ENCODE measurements at places on chromosomes 2 and 18.

DNA sequence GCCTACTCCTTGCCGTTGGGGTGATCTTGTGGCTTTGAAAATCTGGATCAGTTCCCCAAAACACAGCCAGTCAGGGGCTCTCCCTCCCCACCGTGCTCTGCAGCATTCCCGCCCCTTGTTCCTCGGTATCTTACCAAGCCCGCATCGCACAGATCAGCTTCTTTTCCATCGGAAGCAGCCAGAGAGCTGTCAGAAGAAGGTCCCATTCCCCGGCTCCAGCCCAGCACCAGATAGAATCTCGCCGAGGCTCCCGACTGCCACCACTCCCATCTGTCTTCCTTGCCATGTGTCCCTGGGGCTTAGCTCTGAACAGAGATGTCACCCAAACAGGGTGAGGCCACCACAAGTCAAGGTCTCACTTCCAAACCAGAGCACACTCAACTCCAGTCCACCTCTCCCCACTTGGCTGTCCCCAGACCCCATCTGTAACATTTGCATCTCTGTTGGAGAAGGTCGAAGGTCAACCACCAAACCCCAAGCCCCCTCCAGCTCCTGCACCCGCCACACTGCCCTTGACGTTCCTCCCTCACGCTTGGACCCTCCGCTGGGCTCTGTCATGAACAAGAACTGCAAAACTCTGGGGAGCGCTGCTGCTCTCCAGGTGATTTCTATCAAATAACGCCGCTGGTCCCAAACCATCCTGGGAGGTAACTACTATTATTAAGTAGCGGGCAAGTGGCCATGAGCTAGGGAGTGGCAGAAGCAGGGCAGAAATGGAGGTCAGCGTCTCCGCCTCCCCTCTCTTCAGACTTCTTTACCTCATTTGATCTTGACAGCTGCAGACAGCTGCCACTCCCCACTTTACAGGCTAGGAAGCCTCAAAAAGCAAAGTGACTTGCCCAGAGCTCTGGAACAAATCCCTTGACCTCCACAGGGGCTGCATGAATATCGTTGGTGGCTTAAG is 70.0 kb upstream of the TAF1B start:
- no peak for DNase-seq

DNA sequence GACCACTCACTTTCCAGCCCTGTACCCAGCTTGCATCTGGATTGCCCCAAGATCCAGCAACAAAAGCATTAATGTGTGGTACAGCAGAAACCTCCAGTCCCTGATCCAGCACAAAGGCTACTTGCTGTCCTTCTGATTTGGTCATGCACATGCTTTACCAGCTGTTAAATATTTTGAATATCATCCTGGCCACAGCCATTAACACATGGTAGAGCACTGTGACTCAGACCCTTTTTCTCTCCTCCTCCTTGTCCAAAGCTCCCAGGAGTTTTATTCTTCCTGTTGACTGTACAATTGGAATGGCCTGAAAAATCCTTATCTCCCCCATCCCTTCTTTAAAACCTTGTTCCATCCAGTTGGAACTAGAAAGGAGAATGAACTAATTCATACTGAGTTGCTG is 419.7 kb upstream of the TNP1 start:
- peak; percentile 95 for DNase-seq

- DNase-seq = no peak
Observed at GRCh38 chr2:215845839-215846586, 167.3 kb downstream of the MREG start.

DNA sequence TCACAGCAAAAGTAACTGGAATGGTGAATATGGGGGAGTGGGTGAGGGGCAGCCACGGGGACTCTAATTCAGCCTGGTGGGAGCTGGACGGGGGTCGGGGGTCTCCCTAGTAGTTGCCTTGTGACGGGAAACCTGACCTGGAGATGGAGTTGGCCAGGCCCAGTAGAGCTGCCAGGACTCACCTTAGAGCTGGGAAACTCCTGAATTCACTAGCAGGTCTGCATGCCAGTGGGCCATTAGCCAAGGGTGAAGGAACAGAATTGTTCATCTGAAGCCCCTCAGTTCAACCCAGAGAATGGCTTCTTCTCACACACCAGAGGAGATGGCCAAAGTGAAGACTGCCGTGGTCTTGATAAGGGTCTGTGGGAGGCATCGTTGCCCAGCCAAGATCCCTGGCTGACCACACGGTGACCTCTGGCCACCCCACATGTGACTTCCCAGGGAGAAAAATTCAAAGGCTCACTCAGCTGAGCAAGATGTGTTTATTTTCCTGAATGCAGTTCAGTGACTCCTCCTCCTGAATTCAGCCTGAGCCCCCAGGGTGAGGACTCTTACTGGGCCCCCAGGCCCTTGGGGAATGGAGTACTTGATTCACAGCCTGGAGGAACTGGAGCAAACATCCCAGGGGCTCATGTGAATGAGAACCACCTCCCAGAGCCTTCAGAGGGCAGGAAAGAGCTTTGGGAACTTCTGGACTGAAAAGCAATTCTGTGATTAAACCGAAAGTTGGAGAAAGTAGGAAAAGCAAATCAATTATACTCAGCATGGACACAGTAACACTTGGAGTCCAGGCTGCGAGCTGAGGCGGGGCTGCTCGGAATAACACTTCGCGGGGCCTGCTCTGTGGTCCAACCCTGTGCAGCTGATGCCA is 25.2 kb downstream of the MOCOS start:
- peak; percentile 59 for DNase-seq

DNA sequence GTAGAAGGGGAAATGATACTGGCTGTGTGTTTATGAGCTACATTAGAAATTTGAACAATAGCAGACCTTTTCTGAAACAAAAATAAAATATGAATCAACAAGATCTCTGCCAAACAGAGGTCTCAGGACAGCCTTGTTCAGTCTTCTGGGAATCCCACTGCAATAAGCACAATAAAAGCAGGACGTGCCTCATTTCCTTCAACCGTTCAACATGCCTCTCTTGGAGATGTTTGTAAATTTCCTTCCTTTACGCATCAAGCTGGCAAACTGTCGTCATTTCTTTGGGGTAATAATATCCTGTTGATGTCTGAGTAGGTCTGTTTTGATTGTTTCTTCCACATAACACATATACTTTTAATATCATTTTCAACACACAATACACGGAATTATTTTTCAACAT is 77.2 kb downstream of the TCF4 start:
- peak; percentile 89 for DNase-seq

DNA sequence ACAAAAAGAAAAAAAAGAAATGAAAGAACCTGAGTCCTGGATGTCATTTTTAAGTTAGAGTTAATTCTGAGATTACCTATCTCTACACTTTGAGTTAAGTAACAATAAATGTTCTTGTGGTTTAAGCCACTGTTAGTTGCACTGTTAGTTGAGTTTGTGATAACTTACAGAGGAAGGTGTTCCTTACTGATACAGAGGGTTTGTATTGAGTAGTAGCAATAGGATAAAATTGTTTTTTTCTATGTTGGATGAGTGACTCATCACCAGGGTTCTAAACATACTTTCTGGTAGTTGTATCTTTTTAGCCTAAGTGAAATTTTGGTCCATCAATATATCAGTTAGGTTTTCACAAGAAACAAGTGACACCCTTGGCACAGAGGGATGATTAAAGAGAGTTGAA is 4.0 kb upstream of the LCLAT1 start:
- DNase-seq = no peak

DNA sequence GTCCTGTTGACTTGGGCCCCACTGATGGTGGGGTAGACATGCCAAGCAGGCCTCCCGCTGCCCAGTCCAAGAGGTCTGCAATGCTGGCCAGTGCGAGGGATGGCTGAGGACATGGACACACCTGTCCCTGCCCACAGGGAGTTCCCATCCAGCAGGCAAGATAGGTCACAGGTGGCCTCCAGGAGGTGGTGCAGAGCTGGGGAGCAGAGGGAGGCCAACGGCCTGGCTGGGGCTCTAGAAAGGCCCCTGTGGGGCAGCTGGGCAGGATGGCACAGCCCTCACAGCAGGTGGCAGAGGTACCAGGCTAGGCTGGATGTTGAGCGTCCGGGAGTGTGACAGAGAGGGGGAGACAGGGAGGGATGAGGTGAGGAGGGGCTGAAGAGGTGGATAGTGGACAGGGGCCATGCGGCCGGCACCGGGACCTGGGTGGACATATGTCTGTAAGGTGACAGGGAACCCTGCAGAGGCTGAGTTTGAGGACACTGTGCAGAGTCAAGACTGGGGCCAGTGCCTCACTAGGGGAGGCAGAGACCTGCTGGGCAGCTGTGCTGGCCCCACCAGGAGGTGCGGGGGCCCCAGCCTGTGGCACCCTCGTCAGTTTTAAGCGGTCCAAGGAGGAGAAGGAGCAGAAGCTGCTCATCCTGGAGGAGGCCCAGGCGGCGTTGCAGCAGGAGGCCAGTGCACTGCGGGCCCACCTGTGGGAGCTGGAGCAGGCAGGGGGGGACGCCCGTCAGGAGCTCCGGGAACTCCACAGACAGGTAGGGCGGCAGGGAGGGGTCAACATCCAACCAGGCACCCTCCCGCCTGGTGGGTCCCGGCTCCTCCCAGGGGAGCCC is 34.3 kb upstream of the SNED1 start:
- DNase-seq = no peak

GRCh38 chr2:216148983-216149382 is 39.8 kb downstream of the XRCC5 start:
- DNase-seq = no peak

- DNase-seq = peak; percentile 41
Observed at GRCh38 chr2:149989447-149990063, 402.0 kb upstream of the MMADHC start.

- peak; percentile 14 for DNase-seq
Observed at GRCh38 chr2:164697688-164698461, 76.6 kb upstream of the GRB14 start.

- DNase-seq = no peak
Observed at GRCh38 chr2:136319237-136319636, 201.3 kb upstream of the CXCR4 start.

DNA sequence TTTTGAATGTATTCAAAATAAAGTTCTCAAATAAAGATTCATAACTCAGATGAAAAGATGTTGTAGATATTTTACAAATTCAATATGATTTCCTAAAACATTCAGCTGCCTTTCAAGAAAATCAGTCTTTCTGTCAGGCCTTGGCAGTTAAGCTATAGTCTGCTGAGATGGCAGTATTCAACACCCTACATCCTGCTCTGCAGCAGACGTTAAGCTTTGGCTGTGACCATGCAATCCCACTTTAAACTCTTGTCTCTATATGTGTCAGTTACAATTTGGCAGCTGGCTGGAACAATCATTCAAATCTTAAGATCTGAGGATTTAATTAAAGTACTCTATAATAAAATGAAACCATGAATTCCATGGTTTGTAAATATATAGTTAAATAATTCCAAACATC is 567.3 kb upstream of the ZNF804A start:
- DNase-seq = no peak

GRCh38 chr2:2166881-2167280 is 164.2 kb downstream of the MYT1L start:
- no peak for DNase-seq

GRCh38 chr2:62938126-62938525 is 112.5 kb upstream of the OTX1 start:
- peak; percentile 51 for DNase-seq

DNA sequence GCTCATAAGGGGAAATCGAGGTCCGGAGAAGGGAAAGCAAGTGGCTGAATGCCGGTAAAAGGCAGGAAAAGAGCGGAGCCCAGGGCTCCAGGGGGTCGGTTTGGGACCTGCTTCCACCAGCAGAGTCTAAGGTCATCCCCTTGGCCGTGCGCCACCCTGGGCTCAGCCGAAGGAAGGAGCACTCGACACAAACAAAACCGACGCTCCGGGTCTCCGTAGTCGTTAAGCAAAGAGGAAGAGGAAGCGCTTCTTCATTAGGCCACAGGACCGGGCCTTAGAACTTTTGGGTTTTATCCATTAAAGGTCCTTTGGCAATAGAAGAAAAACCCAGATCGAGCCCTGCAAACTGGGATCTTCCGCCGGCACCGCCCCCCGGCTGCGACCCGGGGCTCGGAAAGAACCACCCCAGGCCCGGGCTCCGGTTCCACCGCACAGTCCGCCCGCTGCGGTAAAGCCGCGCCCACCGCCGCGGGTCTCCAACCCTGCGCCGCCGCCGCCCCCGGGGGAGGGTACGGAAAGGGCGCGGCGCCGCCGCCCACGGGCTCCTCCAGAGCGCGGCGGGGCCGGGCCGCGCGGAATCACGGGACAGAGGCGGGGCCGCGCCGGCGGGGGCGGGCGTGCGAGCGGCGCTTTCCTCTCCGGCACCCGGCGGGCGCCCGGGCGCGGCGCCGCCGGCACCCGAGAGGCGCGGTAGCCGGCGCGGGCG is at the start of gene TTL:
Gene TTL, plus strand, starts transcription at position 629 of the 706 bp plus-strand sequence. CDS start 189 bp downstream, outside the sequence.
- peak; percentile 64 for DNase-seq

DNA sequence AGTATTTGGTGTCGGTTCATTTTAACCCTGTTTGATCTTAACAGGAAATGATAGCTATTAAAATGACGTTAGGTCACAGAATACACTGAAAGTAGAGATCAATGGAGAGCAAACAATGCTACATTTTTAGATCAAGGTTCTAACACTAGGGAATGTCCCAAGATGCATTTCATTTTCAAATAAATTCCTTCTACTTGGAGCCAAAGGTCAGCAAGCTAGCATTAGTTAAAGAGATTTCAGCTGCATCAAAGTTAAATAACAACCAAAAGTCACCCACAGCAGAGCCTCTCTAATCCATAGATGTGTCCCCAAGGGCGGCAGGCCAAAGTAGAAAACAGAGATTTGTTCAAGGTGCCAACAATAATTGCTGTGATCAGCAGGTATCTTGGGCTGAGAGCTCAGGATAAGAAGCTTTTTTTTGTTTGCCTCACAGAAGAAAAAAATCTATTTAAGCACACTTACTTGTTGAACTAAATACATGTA is 1233.6 kb upstream of the TMEFF2 start:
- no peak for DNase-seq

DNA sequence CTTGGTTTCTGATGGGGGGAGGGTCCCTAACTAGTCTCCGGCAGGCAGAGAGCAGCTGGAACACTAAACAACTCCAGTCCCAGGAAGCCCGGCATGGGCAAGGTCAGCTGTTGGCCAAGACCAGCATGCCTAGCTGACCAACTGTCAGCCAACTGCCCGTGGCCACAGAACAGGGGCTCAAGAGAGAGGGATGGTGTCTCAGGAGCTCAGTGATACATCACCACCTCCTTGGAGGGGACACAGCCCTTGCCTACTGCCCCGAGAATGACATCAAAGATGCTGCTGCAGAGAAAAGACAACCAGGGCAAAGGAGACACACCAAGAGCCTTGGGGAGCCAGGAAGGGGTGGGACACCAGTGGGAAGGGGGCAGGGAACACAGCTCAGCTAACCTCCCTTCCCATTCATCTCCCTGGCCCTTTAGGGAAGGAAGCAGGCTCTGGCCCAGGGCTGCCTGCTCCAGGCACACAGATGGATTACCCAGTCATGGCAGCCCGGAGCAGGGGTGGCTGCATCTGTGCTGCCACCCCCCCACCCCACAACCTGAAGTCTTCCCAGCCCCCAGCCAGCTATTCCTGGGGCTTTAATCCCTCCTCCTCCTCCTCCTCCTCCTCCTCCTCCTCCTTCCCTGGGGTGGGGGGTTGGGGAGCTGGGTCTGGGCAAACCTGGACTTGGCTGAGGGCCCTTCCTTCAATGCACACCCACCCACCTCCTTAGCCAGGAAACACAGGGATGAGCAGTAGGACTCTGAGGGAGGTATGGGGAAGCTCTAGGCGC is 1.9 kb downstream of the BIN1 start:
- DNase-seq = peak; percentile 16
